ENCODE measurements at places on chromosomes 4 and X. TPM values are rescaled to one million over a fixed set of nuclear protein-coding genes. Genes with fewer than 3 reads are reported as not detected.

- no peak for DNase-seq
These were observed 60.9 kb downstream of the NPY5R start for GRCh38 chr4:163404580-163404979.

- no peak for DNase-seq
These were observed 692.6 kb downstream of the RAB28 start for GRCh38 chr4:12791536-12791935.

DNA sequence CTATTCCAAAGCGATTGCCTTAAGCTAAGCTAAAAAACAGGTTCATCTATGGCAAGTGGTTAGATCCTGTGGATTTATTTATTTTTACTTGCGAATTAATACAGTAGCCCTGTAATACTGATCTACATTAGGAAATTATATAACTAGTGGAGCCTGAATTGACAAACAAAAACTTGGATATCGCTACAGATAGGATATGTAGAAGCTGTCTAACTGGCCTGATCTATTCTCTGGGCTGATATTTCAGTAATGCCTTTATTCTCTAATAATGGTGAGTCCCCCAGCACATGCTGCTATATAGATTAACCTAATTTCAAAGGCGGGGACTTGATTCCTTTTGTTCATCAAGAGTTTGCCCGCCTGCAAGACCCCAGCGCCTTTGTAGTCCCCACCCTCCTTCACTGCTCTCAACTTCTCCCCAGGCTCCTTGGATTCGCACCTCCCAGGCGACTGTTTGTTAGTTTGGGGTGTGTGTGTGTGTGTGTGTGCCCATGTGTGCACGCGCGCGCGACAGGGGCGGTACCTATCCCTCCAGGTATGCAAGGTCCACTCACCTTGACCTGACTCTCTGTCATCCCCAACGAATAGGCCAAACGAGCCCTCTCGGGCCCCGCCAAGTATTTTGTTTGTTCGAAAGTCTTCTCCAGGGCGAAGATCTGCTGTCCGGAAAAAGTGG, 3.8 kb downstream of the NKX6-1 start:
- DNase-seq, result no peak

DNA sequence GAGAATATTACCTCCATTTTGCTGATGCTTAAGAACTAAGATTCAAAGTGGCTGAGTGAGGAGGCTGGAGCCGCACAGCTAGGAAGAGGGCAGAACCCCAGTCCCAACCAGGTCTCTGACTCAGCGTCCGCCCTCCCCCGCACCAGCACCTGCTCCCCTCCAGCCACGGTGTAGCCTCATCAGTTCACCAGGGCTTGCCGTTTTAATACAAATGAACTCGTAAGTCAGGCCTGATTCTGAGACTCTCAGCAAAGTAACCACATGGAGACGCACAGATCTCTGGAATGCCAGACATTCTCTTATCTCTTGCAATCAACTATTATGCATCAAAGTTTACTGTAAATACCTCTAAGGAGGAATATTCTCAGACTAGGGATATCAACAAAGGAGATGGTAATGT, 52.4 kb downstream of the ENPP6 start:
- DNase-seq, result no peak

- DNase-seq, result no peak
These were observed 36.6 kb upstream of the DDX53 start for GRCh38 chrX:22963196-22963595.

MUC7 gene
- not detected for total RNA-seq

KLHL4 gene
- total RNA-seq, result 0.49 TPM

ANOS1 gene
- 2.3 TPM for total RNA-seq

TEX11 gene
- not detected for total RNA-seq

ANTXR2 gene
- total RNA-seq, result 77.1 TPM
